ENCODE measurements at places on chromosomes 1 and 21.

- peak; percentile 10 for DNase-seq
Measured at GRCh38 chr1:11594222-11594621, 60.0 kb downstream of the FBXO2 start.

GRCh38 chr1:62953633-62954032 is 169.7 kb downstream of the ATG4C start:
- no peak for DNase-seq

DNA sequence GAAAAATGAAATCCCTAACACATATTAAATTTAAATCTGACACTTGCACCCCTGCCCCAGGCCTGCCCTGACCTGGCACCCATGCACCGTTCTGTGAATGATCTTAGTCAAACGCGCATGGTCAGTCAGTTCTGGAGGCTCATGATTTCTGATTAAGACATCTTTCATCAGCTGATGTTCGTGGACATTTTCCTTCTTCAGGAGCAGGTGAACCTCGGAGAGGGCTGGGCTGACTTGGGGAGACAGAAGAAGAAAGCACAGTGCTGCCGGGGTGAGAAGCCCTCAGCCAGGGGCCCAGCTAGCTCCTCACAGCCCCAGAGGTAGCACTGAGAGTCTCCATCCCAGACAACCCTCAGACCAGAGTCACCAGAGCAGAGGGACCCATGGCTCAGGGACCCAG is 134.5 kb upstream of the AJAP1 start:
- DNase-seq: no peak

DNA sequence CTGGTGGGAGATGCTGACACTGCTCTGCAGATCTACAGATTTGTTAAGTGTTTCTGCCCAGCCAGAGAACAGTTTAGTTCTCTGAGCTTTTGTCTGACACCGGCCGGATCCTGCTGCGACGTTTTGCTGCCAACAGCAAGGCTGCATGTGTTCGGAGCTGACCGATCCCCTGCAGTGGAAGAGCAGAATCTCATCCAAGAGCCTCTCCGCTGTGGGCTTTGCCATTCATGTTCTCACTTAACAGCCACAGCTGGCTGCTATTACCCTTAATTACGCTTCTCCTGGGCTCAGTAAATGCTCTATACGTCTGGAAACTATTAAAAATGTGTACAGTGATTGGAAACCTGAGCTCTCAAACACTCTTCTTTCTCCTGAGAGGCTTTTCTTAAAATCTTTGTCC is 105.3 kb downstream of the BCAR3 start:
- no peak for DNase-seq
